ENCODE measurements at places on chromosomes 5 and 9.
A peak's percentile ranks its signal among the peaks of the same experiment; 100 is the strongest.

DNA sequence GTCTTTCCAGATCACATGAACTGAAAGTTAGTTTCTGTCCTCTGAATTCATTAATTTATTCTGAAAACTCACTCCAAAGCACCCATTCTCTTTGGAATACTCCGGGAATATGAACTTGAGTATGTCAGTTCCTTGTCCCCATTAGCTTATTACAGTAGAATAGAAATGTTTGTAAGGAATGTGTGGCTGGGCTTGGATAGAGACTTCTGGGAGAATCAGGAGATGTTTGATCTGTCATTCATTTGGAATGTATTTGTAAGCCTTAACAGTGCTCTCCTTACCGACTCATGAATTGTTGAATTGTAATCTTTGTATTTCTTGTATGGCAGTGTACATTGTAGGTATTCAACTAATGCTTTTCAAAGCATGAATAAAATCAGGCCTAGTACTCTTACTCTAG lies 548.4 kb downstream of the LRRC70 start:
- H3K36me3 ChIP-seq, result no peaks in the 10 kb centered on the region
- DNase-seq, result no peak
- no peaks in the 10 kb centered on the region for H3K27me3 ChIP-seq
- H3K4me1 ChIP-seq, result no peaks in the 10 kb centered on the region
- H3K4me3 ChIP-seq, result no peak overlapping the region

GRCh38 chr9:133474215-133474614 lies 4.7 kb downstream of the SLC2A6 start:
- DNase-seq, result no peak
- no peak overlapping the region for H3K4me3 ChIP-seq
- no peaks in the 10 kb centered on the region for H3K27me3 ChIP-seq

- H3K27me3 ChIP-seq, result no peaks in the 10 kb centered on the region
- no peak overlapping the region for H3K27ac ChIP-seq
- DNase-seq, result no peak
- peaks cover 5% of the 10 kb centered on the region for H3K4me1 ChIP-seq
- H3K36me3 ChIP-seq, result peaks cover 8% of the 10 kb centered on the region
- H3K4me3 ChIP-seq, result no peak overlapping the region
Measured at GRCh38 chr5:93870649-93871048, 129.2 kb upstream of the POU5F2 start.

DNA sequence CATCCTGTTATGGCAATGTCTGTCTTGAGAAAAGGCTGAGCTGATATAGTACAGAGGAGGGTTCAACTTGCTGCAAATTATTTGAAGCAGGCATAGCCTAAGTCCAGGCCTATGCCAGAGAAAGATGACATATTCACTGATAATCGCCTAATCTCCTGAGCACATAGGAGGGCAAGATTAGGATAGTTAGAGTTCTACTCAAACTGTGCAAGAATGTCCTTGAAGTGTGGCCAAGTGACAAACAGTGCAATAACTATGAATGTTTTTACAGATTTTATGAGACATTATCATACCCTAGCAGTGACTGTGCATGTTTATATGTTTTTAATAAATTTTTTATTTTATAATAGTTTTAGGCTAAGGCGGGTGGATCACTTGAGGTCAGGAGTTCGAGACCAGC lies 96.2 kb downstream of the TSSK1B start:
- DNase-seq, result no peak
- no peak overlapping the region for H3K4me3 ChIP-seq
- H3K27ac ChIP-seq, result no peak overlapping the region

- no peaks in the 10 kb centered on the region for H3K27me3 ChIP-seq
- H3K27ac ChIP-seq, result peak overlapping the region; percentile 75
- H3K4me3 ChIP-seq, result no peak overlapping the region
- peaks cover 34% of the 10 kb centered on the region for H3K4me1 ChIP-seq
- H3K36me3 ChIP-seq, result no peaks in the 10 kb centered on the region
- no peak for DNase-seq
Measured at GRCh38 chr9:33461492-33461891, 12.2 kb downstream of the NOL6 start.

- H3K4me3 ChIP-seq, result no peak overlapping the region
- no peak for DNase-seq
- peaks cover 5% of the 10 kb centered on the region for H3K4me1 ChIP-seq
- H3K36me3 ChIP-seq, result peaks cover 5% of the 10 kb centered on the region
- H3K27me3 ChIP-seq, result no peaks in the 10 kb centered on the region
- H3K27ac ChIP-seq, result no peak overlapping the region
Measured at GRCh38 chr5:76690704-76691466, 25.0 kb upstream of the F2R start.

GRCh38 chr9:111632060-111632459 lies 926 bp downstream of the DNAJC25 start:
- no peaks in the 10 kb centered on the region for H3K27me3 ChIP-seq
- H3K4me1 ChIP-seq, result peaks cover 38% of the 10 kb centered on the region
- H3K27ac ChIP-seq, result peak overlapping the region; percentile 88
- no peak for DNase-seq

GRCh38 chr9:129422843-129423192 lies 198.1 kb downstream of the C9orf50 start:
- no peak for DNase-seq
- H3K4me1 ChIP-seq, result peaks cover 28% of the 10 kb centered on the region
- no peaks in the 10 kb centered on the region for H3K27me3 ChIP-seq
- H3K36me3 ChIP-seq, result no peaks in the 10 kb centered on the region

Measured in T-helper 17 cell (primary cell).